Psoas muscle (tissue), 8 donors: ENCODE measurements at places on chromosomes 2 and 18. TPM values are rescaled to one million over a fixed set of nuclear protein-coding genes. Genes with fewer than 3 reads are reported as not detected.

Gene CNOT11
- 17.6 TPM for polyA plus RNA-seq

DNA sequence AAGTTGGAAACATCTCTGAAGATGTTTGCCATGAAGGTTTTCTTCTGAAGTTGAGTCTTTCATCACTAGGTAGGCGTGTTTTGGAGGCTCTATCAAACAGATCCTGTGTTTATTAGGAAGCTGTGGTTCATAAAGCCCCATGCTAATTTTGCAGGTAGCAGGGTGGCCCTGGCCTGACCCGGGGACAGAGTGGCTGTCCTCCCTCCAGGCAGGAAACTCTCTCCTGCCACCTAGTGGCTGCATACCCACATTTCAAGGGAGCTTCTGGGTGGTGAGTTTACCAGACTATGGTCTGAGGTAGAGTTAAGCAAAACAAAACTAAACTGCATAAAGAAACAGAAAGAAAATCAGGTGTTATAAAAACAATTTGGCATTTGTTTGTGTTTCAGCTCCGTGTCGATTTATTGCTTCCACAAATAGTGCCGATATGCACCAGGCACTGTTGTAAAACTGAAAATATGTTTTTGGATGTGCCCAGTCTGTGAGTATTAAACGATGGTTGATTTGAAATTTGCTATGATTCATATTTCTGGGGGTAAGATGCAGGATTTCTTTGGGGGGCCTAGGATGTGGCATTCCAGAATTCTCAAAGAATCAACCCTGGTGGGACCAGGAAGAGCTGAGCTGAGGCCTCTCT, 26.0 kb upstream of the IL37 start:
- DNase-seq, result no peak

Gene RFX8
- 0.29 TPM for polyA plus RNA-seq

GRCh38 chr2:25176138-25176537, 7.8 kb upstream of the POMC start:
- no peak for DNase-seq

GRCh38 chr2:207815254-207815653, 45.5 kb upstream of the FZD5 start:
- no peak for DNase-seq

DNA sequence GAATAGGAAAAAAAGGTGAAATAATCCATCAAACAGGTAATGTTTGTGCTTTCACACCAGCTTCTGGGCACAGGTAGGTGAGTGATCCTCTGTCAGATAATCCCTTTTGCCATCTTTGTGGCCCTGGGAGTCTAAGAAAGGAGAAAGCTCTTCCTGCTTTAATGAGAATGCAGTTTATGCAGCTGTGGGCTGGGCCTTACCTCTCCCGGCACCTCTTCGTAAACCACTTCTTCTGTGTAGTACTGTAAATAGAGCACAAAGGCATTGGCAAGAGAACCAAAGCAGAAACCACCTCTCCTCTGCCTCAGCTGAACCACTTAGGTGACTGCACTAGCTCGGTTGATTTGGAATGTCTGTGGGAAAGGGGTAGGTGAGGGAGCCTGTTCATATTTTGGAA, 4.9 kb downstream of the NEB start:
- no peak for DNase-seq

- no peak for DNase-seq
Measured at GRCh38 chr2:59947917-59948541, 605.4 kb downstream of the BCL11A start.

GRCh38 chr2:41151746-41152145, 699.9 kb upstream of the SLC8A1 start:
- DNase-seq, result no peak

GRCh38 chr2:171547720-171548119, 25.4 kb downstream of the CYBRD1 start:
- DNase-seq, result no peak

GRCh38 chr18:31658670-31659575, 25.5 kb downstream of the B4GALT6 start:
- DNase-seq, result no peak

DNA sequence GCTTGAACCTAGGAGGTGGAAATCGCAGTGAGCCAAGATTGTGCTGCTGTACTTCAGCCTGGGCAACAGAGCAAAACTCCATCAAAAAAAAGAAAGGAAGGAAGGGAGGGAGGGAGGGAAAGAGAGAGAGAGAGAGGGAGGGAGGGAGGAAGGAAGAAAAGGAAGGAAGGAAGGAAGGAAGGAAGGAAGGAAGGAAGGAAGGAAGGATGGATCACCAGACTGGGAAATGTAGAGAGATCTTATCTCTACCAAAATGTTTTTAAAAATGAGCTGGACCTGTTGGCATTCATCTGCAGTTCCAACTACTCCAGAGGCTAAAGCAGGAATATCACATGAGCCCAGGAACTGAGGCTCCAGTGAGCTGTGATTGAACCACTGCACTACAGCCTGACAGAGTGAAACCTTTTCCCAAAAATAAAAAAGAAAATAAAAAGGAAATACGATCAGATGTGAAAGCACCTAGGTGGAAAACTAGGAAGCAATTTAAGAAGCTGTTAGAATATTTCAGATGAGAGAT, 239.4 kb downstream of the CDH7 start:
- no peak for DNase-seq

DNA sequence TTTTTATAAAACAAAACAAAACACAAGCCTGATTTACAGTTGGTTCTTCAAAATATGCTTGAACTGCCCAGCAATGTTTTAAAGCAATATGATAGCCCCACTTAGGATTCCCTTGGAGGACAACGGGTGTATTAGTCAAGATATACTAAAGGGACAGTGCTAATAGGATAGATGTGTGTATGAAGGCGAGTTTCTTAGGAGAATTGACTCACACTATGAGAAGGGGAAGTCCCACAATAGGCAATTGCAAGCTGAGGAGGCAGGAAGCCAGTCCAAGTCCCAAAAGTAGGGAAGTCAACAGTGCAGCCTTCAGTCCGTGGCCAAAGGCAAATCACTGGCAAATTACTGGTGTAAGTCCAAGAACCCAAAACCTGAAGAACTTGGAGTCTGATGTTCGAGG, 167.9 kb downstream of the CBLN2 start:
- DNase-seq, result no peak

Gene KCNK3
- 0.13 TPM for polyA plus RNA-seq

DNA sequence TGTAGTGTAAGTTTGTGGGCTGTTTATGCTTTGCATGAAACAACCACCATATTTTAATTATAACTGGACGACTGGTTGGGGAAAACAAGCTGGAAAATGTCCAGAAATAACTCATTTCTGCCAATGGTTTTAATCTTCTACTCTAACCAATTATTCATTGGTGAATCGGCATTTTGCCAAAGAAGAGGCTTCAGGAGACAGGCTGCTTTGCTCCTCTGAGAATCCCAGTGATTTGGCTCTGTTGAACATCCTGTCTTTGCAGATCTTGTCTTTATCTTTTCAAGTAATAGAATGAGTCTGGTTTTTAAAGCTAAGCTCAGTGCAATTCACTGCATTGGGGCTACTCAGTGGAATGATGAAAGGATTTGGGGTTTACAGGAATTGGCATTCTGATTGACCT, 109.6 kb downstream of the APOB start:
- no peak for DNase-seq

DNA sequence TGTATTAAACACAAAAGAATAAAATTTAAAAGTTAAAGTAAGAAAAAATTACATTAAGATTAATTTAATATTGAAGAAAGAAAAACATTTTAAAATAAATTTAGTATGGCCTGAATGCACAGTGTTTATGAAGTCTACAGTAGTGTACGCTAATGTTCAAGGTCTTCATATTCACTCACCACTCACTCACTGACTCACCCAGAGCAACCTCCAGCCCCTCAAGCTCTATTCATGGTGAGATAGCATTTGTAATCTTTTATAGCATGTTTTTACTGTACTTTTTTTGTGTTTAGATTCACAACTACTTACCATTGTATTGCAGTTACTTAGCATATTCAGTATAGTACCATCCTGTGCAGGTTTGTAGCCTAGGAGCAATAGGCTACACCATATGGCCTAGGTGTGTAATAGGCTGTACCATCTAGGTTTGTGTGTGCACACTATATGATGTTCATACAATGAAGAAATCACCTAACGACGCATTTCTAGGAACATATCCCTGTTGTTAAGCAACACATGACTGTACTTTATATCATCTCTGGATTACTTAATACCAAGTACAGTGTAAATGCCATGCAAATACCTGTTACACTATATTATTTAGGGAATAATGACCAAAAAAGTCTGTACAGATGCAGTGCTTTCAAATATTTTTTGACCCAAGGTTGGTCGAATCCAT, 144.0 kb upstream of the IL1R2 start:
- DNase-seq, result no peak

DNA sequence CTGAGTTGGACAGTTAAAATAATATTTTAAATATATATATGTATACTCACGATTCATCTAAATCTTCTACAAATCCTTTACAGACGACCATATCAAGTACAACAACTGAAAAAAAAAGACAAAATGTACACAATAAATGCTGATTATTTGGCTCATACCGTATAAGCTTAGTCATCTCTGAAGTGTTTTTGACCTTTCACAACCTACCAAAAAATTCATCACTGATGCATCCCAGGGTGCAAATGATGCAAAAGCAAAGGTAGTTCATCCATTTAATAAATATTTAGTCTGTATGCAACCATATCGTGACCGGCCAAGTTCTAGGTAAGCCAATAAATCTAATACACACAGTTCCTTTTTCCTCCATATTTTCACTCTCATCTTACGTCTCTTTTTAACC, 1.1 kb downstream of the TMX3 start:
- no peak for DNase-seq

DNA sequence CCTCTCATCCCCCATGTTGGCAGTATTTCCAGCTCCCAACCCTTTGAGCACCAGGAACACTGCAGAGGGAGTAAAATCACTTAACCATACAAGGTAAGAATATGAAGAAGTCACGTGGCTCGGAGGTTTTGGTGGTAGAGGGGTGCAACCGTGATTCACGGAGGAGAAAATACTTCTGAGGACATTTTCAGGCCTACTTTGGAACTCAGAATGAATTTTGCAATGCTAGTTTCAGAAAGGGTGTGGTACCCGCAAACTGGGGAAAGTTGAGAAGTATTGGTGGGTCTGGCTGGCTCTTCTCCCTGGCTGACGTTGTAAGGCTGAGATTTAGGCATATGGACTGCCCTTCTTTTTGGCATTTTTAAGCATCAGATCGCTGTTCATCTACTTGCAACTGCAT, 442 bp downstream of the SERPINB5 start:
- DNase-seq, result no peak

Gene PTPRM
- polyA plus RNA-seq, result 27.4 TPM

Gene IL37
- not detected for polyA plus RNA-seq

Gene REG1B
- 2.2 TPM for polyA plus RNA-seq

- no peak for DNase-seq
Measured at GRCh38 chr18:74064510-74064909, 83.1 kb downstream of the FBXO15 start.

- peak; percentile 41 for DNase-seq
Measured at GRCh38 chr2:80303909-80304837, at the start of gene LRRTM1. Gene LRRTM1 (minus strand): TSS chr2:80304752. CDS start chr2:80303819, 933 bp downstream.

GRCh38 chr2:44310287-44310686, 35.0 kb downstream of the SLC3A1 start:
- no peak for DNase-seq

Gene CYTIP
- polyA plus RNA-seq, result 0.35 TPM

Gene MC4R
- not detected for polyA plus RNA-seq

GRCh38 chr18:75400366-75400765, 27.1 kb downstream of the SMIM21 start:
- DNase-seq, result no peak

DNA sequence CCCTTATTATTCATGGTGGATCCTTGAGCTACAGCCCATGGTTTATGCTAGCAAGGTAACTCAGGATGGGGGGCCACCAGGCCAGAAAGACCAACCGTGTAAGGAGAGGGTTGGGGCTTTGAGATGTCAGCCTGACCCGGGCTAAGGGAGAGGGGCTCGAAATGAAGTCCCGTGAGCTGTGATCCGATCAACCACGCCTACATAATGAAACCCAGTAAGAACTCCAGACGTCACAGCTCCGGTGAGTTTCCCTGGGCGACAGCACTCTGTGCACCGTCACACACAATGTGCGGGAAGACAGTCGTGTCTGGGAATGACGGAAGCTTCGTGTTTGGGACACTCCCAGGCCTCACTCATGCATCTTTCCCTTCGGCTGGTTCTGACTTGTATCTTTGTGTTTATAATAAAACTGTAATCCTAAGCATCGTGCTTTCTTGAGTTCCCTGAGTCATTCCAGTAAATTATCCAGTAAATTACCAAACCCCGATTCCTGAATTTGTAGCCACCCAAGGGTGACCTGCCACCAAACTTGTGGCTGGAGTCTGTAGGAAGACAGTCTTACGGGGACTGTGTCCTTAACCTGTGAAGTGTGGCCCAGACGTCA, 44.2 kb downstream of the CYP27C1 start:
- DNase-seq, result no peak

Gene COL4A3
- polyA plus RNA-seq, result 5.6 TPM
